ENCODE measurements at places on chromosomes 7 and 10.

- peak; percentile 12 for DNase-seq
These were observed 245.9 kb downstream of the KCNMA1 start for GRCh38 chr10:77391605-77392235.

GRCh38 chr10:488081-488932 lies 201.2 kb downstream of the DIP2C start:
- DNase-seq = no peak

DNA sequence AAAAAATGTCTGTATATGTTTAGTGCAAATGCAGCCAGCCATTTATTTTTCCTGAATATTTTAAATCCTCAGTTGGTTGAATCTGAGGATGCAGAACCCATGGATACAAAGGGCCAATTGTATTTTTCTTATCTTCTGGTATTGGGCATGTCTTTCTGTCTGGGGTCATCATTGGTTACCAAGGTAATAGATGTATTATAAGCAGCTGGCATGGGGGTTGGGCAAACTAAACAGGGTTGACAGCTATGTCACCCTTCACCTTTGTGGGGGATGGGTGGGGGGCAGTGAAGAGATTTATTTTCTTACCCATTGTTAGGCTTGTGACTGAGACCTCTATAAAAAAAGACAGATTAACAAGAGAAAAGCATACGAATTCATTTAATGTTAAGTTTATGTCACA lies 38.8 kb downstream of the CDHR3 start:
- no peak for DNase-seq

GRCh38 chr10:28798428-28798955 lies 121.2 kb downstream of the BAMBI start:
- no peak for DNase-seq

GRCh38 chr10:63627881-63628296 lies 106.7 kb downstream of the REEP3 start:
- no peak for DNase-seq

DNA sequence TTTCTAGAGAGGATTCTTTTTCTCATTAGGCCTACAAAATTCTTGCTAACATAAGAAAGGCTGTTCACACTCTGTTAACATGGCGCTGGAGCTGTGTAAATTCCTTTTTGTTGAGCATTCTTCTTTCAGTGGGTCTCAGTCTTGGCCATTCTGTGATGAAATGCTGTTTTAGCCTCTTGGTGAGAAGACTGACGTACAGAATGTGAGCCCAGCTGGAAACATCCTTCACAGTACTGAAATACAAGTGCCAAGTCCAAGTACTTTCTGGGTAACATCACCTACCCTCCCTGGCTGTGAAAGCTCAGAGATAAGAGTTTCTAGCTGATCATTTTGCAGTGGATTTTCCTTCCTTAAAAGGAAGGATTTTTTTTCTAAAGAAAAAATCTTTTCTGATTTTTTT lies 231.8 kb downstream of the AHR start:
- DNase-seq = no peak

GRCh38 chr7:100882785-100883526 lies 6.6 kb downstream of the UFSP1 start:
- DNase-seq = no peak

DNA sequence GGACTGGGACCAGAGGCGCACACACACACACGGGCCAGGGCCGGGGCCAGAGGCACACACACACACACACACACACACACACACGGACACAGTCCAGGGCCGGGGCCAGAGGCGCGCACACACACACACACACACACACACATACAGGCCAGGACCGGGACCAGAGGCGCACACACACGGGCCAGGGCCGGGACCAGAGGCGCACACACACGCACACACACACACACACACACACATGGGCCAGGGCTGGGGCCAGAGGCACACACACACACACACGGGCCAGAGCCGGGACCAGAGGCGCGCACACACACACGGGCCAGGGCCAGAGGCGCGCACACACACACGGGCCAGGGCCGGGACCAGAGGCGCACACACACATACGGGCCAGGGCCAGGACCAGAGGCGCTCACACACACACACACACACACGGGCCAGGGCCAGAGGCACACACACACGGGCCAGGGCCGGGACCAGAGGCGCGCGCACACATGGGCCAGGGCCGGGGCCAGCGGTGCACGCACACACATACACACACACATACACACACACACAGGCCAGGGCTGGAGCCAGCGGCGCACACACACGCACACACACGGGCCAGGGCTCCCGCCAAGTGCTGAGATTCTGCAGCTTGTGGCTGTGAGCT lies 268.8 kb downstream of the ELFN1 start:
- no peak for DNase-seq

DNA sequence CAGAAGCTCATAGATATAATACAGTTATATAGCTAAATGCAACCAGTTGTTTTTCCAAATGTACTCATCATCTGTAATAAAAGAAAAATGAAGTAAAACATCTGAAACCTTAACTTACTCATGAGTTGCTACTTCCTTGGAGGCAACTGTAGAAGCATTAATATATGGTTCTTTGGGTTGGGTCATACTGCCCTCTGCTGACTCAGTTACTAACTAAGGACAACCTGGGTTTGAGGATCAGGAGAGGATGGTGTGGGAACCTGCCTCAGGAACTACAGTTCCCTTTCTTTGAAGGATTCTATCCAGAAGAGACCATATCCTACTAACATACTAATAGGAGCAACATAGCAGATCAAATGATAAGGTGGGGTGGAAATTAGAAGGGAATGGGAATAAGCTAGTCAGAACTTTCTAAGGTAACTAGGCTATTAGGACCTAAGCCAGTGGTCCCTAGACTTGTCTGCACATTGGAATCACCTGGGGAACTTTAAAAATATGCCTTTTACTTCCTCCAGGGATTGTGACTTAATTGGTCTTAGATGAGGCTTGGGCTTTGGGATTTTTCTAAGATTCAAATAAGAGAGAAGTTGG lies 20.7 kb downstream of the COX15 start:
- DNase-seq = peak; percentile 16

GRCh38 chr10:29925771-29926692 lies 133.4 kb downstream of the JCAD start:
- no peak for DNase-seq

DNA sequence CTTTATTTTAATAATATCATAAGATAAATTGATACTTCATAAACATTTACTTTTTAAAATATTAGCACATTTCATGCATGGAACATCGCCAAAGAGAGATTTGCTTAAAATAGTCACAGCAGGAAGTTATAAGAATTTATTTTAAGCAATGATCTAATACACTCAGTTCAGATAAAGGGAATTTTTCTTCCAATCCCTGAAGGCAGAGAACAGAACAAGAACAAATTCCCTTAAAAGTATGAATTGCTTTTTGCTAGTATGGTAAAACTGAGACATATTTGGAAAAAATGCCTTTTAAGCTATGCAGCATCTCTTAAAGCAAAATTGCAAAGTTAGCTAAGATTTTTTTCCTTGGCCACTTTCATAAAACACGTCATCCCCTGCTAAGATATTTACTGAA lies 91.0 kb downstream of the SEMA3D start:
- DNase-seq = no peak

DNA sequence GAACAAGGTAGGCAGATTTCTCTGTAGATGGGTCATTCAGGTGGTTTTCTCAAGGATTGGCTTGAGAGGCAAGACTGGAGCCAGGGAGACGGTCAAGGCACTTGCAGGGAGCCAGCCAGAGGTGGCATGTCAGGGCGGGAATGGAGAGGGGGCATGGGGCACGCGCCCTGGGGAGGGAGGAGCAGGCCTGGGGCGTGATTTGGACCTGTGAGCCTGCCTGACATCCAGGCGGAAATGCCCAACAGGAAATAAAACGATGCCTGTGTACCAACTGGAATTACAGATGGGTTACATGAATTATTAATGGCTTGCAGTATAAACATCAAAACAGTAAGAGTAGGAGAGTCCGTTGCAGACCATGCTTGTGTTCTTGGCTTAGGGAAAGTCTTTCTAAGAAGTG lies 8.6 kb upstream of the SUN1 start:
- no peak for DNase-seq

GRCh38 chr10:88841316-88842111 lies 10.1 kb downstream of the ANKRD22 start:
- no peak for DNase-seq

GRCh38 chr7:11750191-11750590 lies 81.8 kb downstream of the THSD7A start:
- DNase-seq = no peak

GRCh38 chr10:78148961-78149612 lies 115.4 kb downstream of the RPS24 start:
- DNase-seq = no peak

DNA sequence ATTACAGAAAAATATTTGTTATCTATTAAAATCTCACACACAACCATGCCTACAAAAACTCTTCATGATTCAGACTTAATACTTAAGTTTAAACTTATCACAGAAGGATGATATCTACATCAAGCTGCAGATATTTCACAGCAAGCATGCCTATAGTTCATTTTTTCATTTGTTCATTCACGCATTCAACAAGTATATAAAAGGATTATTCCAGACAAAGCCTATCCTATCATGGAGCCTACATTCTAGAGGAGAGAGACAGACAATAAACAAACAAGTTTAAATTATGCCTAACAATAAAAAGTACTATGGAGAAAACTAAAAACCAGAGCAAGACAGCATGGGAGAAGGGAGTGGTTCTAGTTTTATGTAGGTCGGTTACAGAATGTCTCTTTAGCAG lies 10.9 kb downstream of the TRDMT1 start:
- no peak for DNase-seq

- DNase-seq = peak; percentile 96
These were observed 228.2 kb downstream of the PTEN start for GRCh38 chr10:88091490-88092061.

DNA sequence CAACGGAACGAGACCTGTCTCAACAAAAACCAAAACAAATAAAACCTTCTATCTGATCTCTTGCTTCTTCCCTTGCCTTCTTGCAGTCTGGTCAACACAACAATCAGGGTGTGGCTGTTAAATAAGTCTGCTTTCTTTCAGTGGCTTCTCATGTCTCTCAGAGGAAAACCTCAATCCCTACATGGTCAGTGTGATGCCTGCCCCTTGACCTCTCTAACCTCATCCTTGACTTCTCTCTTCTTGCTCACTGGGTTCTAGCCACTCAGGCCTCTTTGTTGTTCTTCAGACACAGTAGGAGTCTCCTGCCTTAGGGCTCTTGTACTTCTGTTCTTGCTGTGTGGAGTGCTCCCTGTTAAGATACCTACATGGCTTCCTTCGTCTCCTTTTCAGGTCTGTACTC lies 220.4 kb downstream of the SDHAF3 start:
- no peak for DNase-seq

- no peak for DNase-seq
These were observed 336.9 kb upstream of the CDC14C start for GRCh38 chr7:48587475-48587874.

- DNase-seq = no peak
These were observed 3.0 kb upstream of the LIPK start for GRCh38 chr10:88702848-88703597.

DNA sequence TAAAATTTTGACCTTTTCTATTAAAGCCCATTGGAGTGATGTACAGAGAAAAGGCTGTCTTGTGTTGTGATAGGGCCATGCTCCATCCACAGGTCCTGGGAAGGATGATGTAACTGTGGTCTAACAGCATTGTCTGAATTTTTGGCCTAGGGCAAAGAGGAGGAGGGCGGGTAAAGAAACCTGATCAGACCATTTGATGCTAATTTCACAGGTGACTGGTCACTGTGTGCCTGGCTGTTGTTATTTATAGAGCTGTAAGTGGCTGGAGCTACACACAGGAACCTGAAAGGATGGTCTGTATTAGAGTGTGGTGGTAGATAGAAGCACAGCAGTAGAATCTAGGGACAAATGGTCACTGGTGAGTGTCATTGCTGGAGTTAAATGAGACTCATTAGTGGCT lies 182.1 kb downstream of the AUTS2 start:
- no peak for DNase-seq

DNA sequence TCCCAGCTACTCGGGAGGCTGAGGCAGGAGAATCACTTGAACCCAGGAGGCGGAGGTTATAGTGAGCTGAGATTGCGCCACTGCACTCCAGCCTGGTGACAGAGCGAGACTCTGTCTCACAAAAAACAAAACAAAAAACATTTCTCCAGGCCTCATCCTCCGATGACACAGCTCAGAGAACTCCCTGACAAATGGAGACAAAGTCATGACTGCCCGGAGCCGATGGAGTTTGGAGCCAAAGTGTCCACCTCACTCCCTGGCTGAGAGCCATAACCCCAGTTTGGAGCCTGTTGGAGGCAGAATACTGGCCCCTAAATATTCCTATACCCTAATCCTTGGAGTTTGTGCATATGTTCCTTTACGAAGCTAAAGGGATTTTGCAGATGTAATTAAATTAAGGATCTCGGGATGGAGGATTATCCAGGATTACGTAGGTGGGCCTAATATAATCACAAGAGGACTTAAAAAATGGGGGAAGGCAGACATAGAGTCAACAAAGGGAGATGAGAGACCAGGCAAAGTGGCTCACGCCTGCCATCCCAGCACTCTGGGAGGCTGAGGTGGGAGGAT lies 22.7 kb downstream of the SSC4D start:
- no peak for DNase-seq

GRCh38 chr10:80421050-80421706 lies 12.8 kb downstream of the PRXL2A start:
- DNase-seq = no peak

DNA sequence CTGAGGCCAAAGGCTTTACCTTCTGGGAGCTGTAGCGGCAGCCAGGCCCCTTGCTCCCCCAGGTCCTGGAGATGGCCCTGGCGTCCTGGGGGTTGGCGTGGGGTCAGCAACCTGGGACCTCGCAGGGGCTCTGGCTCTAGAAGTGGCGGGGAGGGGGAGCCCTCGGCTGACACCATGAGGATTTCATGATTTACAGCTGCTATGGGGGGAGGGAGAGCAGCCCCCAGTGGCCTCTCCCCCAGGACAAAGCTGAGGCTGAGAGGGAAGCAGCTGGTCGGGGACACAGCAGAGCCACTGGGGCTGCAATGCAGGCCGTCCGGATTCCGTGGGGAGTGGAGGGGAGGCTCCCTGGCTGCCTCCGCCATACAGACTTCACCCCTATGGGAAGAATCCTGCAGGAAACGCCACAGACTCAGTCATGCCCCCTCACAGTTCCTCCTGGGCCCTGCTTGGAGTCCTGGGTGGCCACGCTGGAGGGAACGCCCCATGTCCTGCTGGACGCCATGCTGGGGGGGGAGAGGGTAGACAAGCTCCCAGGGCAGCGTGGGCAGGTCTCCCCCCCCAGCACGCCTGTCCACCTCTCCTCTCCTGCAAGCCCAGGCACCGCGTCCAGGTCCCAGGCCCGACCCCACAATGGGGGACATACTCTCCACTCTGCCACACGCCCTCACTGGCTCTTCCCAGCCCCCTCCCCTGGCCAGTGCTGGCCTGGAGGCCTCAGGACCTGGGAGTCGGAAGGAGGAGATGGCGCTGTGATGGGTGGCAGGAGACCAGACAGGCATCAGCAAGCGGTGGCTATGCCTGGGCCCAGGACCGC lies 243.6 kb downstream of the ELFN1 start:
- DNase-seq = no peak

DNA sequence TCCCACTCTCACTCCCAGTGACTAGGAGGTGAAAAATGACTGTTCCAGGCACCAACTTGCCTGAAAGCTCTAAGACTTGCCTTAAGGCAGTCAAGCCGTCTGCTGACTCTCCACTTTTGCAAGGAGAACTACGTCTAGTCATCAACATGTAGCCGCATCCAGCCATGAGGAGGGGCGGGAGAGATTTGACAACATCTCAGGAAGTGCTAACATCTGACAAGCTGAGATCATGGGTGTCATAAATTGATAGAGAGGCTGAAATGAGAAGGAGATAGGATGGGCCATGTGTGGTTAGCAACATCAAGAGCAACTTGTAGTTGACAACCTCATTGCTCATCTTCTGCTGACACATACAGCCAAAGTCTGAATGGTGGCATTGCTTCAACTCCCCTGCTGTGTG lies 9.0 kb upstream of the TBXAS1 start:
- DNase-seq = no peak

Measured in GM12864 (cell line).